GF-D8 (cell line): ENCODE measurements at places on chromosomes 2 and 18.

DNA sequence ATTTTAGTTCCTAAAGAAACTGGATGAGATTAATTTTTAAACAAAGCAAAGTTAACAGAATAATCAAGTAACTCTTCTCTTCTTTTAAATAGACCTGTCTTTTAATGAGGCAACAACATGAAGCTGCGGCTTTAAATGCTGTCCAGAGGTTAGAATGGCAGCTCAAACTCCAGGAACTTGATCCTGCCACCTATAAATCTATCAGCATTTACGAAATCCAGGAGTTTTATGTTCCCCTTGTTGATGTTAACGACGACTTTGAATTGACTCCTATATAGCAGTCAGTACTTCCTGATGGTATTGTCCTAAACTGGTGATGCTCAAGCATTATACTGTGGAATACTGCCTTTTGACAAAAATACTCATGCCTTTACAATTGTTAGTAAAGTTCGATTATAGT lies 53.7 kb upstream of the TWSG1 start:
- no peak for DNase-seq

DNA sequence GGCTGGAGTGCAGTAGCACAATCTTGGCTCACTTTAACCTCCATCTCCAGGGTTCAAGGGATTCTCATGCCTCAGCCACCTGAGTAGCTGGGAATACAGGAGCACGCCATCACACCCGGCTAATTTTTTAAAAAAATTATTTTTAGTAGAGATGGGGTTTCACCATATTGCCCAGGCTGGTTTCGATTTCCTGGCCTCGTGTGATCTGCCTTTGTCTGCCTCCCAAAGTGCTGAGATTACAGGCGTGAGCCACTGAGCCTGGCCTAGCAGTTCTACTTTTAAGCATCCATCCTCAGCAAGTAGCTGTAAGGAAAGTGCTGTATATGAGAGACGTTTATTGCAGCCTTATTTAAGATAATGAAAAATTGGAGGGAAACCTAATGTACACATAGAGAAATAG lies 79.7 kb downstream of the ZDBF2 start:
- DNase-seq: no peak

- no peak for DNase-seq
These were observed 184.8 kb upstream of the RND3 start for GRCh38 chr2:150672311-150672710.

GRCh38 chr2:102145934-102146333 lies 3.4 kb downstream of the IL1R1 start:
- no peak for DNase-seq

- no peak for DNase-seq
These were observed 34.7 kb downstream of the PIEZO2 start for GRCh38 chr18:11114653-11115052.

DNA sequence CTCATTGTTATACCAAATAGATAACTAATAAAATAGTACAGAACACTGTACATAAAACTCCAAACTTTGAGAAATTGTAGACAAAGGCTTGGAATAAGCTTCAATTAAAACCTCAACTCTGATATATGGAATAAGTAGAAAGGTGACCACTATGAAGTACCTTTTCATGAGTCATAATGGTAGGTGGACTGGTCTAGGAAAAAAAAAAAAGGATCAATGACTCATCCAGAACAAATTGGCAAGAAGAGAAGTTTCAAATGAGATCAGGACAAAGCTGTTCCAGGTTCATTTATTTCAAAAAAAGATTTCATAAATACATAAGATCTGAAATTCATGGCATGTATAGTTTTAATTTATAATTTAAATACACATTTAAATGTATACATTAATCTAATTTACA lies 769.7 kb downstream of the SUCLG1 start:
- DNase-seq: no peak

GRCh38 chr2:47488870-47489584 lies 86.1 kb downstream of the MSH2 start:
- DNase-seq: no peak

GRCh38 chr2:135074216-135074615 lies 22.1 kb downstream of the RAB3GAP1 start:
- no peak for DNase-seq

DNA sequence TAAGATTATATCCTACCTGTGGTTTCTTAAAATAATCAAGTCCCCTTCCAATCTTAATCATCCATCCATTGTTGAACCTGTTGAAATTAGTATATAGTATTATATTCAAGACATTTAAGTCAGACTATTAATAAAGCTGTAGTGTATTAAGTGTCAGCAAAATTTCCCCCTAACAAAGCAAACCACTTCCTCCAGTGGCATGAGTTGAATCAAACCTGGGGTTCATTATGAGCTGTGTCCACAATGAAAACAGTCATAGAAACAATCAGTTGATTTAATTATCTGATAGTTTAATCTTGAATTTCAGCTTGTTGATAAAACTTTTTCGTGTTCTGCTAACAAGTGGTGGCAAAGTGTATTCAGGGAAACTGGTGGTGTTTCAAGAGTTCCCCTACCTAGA lies 11.3 kb downstream of the MITD1 start:
- no peak for DNase-seq

GRCh38 chr2:38600921-38601455 lies 1.7 kb downstream of the HNRNPLL start:
- DNase-seq: no peak

DNA sequence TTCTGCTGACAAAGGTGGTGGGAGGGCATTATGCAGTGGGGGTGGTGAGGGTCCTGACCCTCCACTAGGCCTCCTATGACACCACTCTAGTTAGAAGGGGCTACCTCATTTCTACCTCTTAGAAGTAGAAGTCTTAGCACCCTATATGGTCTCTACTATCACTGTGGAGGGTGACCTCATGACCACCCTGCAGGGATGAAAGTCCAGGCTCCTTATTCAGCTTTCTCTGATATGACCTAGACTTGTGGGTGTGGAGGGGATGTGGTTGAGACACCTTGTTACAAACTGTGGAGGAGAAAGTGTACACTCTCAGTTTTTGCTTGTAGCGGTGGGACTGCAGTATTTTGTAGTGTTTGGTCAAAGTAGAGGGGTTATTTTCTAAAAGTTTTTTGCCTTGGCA lies 18.6 kb downstream of the TMEM182 start:
- no peak for DNase-seq

- DNase-seq: no peak
These were observed 43.2 kb upstream of the SOS1 start for GRCh38 chr2:39164089-39164488.

DNA sequence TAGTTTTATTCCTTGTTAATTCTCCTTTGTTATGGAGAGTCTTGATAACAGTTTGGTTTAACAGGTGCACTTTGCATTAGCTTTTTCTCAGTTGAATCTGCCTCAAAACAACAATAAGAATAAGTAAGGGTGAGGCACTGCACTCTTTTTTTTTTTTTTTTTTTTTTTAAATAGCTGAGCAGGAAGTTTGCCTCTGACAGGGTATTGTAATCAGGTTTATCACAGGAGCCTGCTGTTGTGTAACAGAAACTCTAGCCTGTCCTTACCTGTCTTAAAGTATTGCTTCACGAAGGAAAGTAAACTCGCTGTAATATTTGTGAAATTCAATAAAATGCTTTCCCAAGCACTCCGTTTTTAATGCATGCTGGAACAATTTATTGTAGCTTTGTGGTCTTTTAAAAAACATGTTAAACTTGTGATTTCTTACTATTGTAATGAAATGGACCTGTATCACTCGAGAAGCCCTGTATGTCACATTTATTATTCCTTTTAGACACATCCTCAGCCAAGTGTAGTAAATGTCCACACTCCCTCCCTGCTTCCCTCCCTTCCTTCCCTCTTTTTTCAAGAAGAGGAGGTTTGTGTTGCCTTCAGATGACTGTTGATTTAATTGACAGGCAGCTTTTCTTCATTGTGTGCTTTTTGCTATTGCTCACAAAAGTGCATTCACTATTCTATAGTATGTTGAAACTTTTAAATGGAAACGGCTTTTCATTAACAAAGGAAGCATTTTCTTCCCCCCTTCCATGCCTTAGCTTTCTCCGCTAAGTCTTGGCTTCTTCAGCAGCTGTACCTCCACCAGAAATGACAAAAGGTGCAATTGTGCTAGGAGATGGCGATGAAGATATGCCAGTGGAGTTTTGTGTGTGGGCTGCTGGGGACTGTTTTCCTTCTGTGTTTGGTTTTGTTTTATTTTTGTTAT lies 52.7 kb downstream of the TAF1B start:
- DNase-seq: no peak

GRCh38 chr2:147197754-147198483 lies 646.9 kb upstream of the ACVR2A start:
- DNase-seq: no peak

DNA sequence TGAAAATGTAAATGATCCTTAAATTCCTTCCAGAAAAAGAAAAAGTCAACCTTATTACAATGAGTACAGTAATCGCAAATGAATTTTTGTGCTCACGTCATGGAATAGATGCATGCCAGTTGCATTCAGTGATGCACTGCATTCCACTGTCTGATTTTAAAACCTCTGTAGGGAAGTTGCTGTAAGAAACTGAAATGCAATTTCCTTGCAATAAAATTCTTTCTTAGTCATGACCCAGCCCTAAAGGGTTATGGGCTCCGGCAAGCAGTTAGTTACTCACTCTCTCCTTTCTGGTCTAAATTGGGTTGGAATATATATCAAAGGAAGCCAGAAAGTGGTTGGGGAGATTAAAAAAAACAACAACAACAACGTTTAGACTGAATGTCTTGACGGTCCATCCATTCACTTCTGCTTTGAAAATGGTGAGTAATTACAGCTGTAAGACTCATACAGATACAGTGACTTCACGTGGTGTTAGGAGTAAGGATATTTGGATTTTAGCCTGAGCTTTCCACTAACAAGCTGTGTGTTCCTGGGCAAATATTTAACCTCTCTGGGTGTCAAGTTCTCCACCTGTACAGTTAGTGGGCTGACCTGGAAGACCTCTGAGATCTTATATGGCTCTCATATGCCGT lies 8.6 kb upstream of the RND3 start:
- no peak for DNase-seq

- no peak for DNase-seq
These were observed 17.2 kb upstream of the KCNG2 start for GRCh38 chr18:79780547-79780946.

GRCh38 chr2:34492561-34493455 lies 893.7 kb upstream of the FAM98A start:
- DNase-seq: no peak

- DNase-seq: no peak
These were observed 3.8 kb upstream of the RPE start for GRCh38 chr2:209998596-209998995.

DNA sequence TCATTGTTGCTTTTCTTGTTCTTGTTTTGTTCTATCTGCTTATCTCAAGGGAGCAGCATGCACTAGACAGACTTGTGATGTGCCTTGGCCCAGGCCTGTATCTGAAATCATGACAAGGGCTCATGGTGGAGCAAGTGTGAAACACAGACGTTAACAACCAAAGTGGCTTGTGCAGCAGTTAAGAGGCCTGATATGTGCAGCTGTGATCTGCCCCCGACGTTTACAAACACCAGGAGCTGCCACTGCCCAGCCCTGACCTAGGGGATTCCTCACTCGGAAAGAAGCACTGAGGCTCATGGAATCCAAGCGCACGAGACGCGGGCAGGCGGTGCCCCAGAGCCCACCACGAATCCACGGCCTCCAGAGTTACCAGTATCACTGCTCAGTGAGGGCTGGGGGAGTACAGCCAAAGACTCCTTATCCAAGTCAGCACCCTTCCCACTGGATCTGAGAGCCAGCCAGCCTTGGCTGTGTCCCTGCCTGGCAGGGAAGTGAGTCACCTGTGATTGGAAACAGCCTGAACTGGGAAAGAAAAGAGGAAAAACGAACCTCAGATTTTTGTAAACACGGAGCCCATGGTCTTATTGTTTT lies 62.3 kb upstream of the SNTG2 start:
- DNase-seq: no peak
